ENCODE measurements at places on chromosomes 5 and 9.
A peak's percentile ranks its signal among the peaks of the same experiment; 100 is the strongest.

DNA sequence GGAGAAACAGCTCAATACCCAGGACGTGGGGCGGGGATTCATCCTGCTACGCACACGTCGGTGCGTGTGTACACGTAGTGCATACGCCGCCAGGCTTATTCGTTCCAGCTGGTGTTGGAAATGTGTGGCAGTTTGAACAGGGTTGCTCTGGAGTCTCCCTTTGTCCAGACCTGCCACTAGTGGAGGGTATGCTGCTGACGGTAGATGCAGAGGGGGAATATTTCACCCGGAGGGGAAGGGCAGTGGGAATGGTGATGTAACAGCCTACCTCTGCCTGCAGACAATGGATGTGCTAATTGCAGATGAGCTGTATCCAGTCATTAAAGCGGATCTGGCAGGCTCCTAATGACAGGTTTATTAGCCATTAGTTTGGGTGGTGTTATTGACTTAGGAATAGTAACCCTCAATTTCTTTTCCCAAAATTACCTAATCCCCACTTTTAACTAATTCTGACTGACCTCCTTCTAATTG, 142.7 kb downstream of the PAX5 start:
- no peak for DNase-seq

GRCh38 chr5:91038180-91038808, 344.8 kb downstream of the ARRDC3 start:
- DNase-seq: peak; percentile 52

- no peak for DNase-seq
Observed at GRCh38 chr5:31182136-31182535, 11.3 kb upstream of the CDH6 start.

DNA sequence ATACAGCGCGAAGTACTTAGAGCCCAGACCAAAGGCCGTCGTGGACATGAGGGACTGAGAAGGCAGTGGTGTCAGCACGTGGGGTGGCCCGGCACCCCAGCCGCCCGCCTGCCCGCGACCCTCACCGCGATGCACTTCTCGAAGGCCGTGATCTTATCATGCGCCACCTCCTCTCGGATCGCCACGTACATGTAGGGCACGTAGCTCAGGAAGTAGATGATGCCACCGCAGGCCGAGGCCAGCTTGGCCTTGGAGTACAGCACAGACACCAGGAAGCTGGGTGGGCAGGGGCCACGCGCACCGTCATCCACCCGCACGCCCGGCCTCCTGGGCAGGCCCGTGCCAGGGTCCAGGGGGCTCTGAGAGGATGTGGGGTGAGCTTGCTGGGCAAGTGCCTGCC, 11.0 kb downstream of the ABCA2 start:
- DNase-seq: no peak

DNA sequence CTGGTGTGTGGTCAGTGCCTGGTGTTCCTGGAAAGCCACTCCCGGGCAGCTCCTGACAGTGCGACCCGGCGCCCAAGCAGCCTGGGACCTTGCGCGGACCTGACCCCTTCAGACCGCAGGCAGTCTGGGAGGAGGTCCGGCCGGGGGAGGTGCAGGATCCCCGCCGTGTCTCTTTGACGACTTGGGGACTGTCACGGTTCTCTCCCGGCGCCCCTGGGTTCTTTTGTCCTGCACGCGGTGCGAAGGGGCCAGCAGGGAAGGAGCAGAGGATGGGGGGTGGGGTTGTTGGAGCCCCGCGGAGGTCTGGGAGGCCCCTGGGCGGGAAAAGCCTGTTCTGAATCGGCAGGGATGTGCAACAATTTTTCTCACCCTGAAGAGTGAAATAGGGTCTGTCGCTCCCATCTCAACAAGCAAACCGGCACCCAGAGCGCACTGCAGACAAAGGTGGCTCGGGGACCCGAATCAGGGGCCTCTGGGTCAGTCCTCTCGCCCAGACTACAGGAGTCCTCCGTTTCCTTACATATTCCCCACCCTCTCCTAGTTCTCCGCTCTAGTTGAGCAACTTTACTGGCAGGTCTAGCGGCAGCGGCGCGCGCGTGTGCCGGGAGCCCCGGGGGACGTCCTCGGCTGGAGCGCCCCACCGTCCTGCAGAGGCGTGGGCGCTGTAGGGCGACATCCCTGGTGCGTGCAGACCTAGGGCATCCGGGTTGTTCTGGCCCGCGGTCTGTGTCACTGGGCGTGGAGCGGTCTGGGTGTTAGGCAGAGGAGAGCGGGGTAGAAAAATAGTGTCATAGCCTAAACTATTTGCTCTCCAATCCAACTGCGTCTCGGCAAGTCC, 1.2 kb downstream of the VCAN start:
- peak; percentile 50 for DNase-seq

DNA sequence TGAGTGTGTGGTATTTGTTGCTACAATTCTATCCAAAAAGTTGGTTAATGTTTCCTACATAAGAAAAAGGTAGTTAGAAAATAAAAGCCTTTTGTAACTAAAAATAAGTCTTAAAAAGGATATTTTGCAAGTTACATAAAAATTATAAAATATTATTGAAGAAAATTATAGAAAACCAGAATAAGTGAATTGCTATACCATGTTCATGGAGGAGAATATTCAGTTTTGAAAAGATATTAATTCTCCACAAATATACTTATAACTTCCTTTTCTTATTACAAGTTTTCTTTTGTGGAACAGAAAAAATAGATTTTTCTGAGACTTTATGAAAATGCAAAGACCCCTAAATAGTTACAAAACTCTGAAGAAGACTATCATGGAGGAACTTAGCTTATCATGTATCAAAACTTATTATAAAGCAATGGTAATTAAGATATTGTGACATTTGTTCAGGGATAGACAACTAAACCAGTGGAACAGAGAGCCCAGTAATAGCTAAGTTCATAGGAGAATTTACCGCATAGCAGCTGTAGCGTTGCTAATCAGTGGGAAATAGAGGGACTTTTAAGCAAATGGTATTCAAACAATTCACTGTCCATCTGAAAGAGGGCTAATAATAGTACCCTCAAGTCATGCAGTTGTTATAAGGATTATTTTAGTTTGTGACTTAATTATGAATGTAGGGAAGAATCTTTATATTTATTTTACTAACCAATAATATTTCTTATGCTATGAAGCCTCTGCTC, 515.2 kb upstream of the ZNF608 start:
- no peak for DNase-seq
